ENCODE measurements at places on chromosomes 5 and 9.

DNA sequence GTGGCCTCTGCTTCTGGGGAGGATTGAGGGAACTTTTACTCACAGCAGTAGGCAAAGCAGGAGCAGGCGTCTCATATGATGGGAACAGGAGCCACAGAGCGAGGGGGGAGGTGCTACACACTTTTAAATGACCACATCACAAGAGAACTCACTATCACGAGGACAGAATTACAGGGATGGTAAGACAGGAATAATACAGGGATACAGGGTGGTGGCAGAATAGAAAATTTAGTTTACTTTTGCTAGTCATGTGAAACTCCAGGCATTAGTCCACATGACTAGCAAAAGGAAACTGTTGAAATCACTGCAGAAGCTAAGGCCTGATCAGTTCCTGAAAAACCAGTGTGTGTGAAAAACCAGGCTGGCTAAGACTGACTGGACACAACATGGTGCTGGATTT, 382.4 kb downstream of the NNT start:
- DNase-seq, result no peak

GRCh38 chr9:94068257-94068656, 16.0 kb upstream of the PTPDC1 start:
- DNase-seq, result no peak

- no peak for DNase-seq
Observed at GRCh38 chr5:91407204-91407603, 24.1 kb upstream of the ARRDC3 start.

DNA sequence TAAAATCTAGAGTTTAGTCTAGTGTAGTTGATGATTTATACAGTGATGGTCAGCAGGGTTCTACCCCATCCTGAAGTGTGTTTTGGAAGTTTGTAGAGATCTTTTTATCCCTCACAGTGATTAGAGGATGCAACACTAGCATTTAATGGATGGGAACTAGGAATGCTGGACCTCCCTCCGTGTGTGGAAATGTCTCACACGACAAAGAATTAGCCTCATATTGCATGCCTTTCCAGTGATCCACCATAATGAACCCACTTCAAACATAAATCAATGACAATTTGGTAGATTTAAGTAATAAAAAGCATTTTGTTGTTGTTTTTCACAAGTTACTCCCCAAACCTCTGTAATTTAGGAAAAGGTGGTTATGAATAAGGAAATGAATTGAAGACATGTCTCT, 82.5 kb upstream of the LMNB1 start:
- no peak for DNase-seq

- no peak for DNase-seq
Observed at GRCh38 chr5:87282269-87282668, 14.6 kb downstream of the RASA1 start.

- no peak for DNase-seq
Observed at GRCh38 chr9:129309041-129309430, 131.0 kb upstream of the IER5L start.

DNA sequence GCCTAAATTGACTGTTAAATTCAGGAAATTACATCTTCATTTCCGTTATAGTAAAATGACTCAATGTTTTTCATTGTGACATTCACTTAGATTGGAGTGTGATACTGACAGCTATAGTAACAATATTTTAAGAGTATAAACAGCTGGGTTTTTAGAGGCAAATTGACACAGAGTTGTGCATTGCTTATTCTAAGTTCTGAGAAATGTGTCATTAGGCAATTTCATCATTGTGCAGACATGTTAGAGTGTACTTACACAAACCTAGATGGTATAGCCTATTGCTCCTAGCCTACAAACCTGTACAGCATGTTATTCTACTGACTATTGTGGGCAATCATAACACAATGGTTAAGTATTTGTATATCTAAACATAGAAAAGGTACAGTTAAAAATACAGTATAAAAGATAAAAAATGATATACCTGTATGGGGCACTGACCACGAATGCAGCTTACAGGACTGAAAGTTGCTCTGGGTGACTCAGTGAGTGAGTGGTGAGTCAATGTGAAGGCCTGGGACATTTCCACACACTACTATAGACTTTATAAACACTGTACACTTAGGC, 132.7 kb downstream of the PDE4D start:
- no peak for DNase-seq

- no peak for DNase-seq
Observed at GRCh38 chr9:88605512-88606362, 70.8 kb downstream of the NXNL2 start.

- DNase-seq, result no peak
Observed at GRCh38 chr5:73088026-73088425, 32.3 kb upstream of the TMEM171 start.

GRCh38 chr9:76502746-76503145, 43.8 kb downstream of the GCNT1 start:
- no peak for DNase-seq

DNA sequence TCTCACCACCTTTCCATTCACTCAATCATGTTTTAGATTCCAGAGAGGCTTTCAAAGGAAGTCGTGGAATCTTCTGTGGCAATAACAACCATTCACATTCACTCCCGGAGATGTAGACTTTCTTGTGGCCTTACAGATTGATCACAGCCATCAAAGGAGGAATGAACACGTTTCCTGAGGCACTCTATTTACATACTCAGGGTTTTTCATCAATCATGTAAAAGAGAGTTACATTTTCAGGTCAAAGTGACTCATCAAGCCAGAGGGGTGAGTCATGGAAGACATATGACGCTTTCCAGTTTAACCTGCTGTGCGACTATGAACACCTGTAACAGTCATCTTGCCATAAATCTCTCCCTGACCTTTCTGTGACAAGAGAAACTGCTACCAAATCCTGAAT, 39.3 kb upstream of the RAD23B start:
- peak; percentile 63 for DNase-seq

GRCh38 chr9:120397453-120397852, 182.5 kb downstream of the CDK5RAP2 start:
- DNase-seq, result no peak

DNA sequence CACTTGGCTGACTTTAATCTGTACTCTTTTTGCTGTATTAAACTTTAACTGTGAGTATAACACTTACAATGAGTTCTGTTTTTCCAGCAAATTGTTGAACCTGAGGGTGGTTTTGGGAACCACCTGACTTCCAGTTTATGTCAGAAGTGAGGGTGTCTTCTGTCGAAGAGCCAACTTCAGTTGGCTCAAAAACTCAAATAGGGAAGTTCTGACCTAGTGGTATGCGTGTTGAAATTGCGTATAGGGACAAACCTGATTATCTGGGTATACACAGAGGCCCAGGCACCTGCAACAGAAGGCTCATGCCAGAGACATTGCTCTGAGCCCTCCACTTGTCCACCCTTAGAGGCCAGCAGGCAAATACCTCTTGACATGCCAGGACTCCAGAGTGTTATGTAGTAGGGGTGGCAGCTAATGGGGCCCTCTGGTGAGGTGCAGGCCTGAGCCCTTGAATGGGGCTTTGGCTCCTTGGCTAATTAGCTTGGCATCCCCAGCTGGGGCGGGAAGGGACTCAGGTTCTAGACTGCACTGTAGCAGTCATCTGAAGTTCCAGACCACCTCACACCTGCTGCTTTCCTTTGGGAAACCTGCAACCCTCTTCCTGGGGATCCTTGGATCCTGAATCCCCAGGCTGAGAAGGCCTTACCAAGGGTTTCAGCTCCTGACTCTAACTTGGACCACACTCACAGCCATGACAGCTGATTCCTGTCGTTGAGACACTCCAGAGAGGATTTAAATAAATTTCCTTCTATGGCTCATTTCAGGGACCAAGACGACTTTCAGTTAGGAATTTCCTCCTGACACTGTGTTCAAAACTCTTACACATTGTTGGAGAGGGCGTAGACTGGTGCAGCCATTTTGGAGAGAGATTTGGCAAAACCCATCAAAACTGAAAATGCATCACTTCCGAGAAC, 189.6 kb downstream of the HSPA4 start:
- DNase-seq, result no peak

GRCh38 chr5:143204474-143205246, 198.8 kb downstream of the NR3C1 start:
- no peak for DNase-seq

- peak; percentile 88 for DNase-seq
Observed at GRCh38 chr5:9479361-9479760, 66.5 kb downstream of the SEMA5A start.

DNA sequence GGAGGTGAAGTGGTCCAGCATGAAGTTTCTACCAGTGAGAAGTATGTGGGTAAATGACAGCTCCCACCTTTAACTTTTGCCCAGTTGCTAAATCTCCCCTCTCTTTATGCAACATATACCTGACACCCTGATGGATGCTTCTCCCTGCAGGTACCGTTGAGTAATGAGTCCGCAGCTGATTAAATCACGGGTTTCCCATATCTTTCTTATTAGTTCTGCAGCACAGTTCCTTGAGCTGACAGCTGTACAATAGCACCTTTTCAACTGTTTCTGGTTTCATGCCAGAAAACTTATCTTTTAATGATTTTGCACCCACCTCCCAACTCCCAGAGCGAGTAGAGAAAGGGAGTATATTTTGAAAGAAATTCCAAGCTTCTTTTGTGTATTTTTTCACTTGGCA, 161.0 kb upstream of the TUT7 start:
- DNase-seq, result no peak

- DNase-seq, result no peak
Observed at GRCh38 chr5:65395526-65396155, 86.1 kb downstream of the ADAMTS6 start.

DNA sequence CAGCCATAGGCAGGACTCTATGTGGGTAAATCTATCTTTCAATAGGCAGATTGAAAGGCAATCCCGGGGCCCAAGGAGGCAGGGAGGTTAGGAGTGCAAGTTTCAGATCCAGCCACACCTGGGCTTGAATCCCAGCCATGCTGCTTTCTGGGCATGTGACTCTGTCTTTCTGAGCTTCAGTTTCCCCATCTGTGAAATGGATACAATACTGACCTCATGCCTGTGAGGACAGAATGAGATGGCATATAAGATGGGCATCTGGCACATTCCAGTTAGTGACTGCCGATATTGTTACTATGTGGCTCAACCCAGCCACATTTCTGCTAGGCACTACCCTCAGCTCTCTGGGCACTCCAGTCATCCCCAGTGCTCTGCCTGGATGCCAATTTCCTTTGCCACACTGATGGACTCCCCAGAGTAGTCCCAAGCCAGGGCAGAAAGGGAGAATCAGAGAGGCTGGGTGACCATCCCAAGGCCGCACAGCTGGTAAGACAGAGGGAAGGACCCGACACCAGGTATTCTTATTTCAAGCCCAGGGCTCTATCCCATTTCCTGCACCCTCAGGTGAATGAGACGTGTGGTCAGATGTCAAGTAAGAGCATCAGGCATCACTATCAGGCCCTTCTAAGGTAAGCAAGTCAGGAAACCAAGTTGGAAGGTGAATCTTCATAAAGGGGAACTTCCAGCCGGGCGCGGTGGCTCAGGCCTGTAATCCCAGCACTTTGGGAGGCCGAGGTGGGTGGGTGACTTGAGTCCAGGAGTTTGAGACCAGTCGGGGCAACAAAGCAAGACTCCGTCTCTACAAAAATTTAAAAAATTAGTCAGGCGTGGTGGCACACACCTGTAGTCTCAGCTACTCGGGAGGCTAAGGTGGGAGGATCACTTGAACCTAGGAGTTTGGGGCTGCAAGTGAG, 38.7 kb downstream of the SH3PXD2B start:
- DNase-seq, result no peak

DNA sequence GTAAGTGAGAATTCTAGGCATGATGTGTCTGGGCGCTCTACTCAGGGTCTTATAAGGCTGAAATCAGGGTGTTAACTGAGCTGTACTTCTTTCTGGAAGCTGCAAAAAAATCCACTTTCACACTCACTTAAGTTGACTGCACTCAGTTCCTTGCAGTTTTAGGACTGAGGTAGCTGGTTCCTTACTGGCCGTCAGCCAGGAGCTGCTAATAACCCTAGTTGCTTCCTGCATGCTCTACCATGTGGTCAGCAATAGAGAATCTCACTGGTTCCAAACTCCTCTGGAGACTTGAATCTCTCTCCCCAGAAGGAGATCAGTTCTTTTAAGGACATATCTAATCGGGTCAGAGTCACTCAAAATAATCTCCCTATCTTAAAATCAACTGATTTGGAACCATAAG, 911.2 kb downstream of the EFNA5 start:
- DNase-seq, result no peak

GRCh38 chr5:179732412-179732917, at the start of gene MAML1:
TSS of gene MAML1 (plus strand) at chr5:179732822. CDS start at chr5:179733113, 291 bp downstream.
- peak; percentile 99 for DNase-seq

- no peak for DNase-seq
Observed at GRCh38 chr5:167832609-167833008, 458.8 kb upstream of the WWC1 start.

DNA sequence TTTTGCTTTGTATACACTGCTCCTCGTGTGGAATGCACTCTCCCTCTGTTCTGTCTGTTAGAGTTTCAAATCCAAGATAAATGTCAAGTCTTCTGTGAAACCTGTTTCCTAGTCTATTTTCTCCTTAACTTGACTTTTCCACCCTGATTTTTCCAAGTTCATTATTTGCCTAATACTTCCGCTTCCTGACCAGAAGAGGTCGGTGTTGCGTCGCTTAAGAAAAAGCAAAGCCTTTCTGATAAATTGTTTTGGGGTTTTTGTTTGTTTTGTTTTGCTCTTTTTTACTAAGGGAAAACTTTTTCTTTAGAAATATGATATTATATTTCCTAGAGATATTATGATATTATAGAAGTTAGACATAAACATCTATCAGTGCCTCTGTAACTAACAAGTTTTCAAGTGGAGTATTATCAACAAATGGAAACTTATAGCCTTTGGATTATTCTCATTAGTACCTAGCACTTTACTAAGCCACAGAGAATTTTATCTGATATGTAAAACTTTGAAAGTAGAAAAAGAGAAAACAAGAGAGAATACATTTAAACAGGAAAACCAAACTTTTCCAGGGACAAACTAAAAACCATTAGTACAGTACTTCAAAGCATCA, 55.8 kb downstream of the PHAX start:
- DNase-seq, result no peak

- DNase-seq, result no peak
Observed at GRCh38 chr9:107647141-107647540, 157.6 kb upstream of the KLF4 start.

GRCh38 chr9:116387934-116388698, 234.5 kb downstream of the PAPPA start:
- no peak for DNase-seq

All from AG04449 (cell line).